ENCODE measurements at places on chromosomes 3 and 15.

DNA sequence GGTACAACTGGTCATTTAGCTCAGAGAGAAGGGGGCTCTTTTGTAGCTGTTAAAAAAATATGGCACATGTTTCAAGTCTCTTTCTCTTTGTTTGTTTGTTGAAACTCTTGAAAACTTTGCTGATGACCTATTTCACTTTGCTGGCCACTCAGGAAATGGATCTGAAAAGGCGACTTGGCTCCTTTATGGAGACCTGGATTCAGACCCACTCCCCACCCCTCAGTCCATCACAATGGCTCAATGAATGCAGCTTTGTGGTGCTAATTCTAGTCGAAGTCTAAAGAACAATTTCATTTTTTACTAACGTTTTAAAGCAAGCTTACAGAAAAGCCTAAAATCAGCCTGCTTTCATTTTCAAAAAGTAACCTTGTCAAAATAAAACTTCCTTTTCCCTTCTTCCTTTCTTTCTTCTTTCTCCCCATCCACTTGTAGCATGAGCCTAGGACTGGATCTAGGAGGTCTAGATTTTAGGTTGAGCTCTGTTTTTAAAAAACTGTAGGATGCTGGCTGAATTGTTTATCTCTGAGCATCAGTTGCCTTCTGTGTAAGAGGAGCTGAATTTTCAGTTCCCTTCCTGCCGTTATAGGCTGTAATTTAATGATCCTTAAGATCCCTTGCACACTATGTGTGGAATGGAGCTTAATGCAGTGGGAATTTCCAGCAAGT is 165.5 kb upstream of the FEZF2 start:
- no peak for DNase-seq

GRCh38 chr3:178665747-178666146 is 129.5 kb downstream of the KCNMB2 start:
- no peak for DNase-seq

- no peak for DNase-seq
These were observed 47.5 kb upstream of the TM4SF1 start for GRCh38 chr3:149424918-149425317.

DNA sequence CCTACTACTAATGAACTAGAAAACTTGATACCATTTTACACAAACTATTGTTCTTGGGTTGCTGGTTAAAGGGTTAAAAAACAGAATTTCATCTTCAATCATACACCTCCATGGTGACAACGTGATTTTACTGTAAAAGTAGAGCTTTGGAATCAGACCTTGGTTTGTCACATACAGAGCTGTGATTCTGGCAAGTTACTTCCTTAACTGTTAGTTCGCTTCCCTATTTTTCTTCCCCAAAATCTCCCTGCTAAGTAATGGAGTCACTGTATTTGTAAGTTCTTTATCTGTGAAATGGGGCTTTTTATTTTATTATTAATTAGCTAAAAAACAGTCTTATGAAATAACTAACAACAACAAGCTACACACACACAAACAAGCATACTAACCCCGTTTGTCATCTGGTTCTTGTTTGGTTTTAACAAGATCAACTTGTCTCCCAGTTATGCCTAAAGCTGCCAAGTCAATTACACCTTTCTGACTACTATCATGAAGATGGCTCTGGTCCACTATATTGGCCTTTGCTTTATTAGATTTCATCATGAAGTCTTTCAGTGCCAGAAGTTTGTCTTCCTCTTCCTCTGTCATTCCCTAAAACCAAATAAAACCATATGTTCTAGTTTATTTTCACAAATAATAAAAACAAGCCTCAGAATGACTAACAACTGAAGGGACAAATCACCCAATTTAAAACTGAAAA is 38.6 kb downstream of the PIK3R4 start:
- DNase-seq = no peak

GRCh38 chr3:160796813-160797164 is 40.8 kb downstream of the PPM1L start:
- no peak for DNase-seq

- DNase-seq = no peak
These were observed 28.9 kb downstream of the C3orf20 start for GRCh38 chr3:14703791-14704190.

DNA sequence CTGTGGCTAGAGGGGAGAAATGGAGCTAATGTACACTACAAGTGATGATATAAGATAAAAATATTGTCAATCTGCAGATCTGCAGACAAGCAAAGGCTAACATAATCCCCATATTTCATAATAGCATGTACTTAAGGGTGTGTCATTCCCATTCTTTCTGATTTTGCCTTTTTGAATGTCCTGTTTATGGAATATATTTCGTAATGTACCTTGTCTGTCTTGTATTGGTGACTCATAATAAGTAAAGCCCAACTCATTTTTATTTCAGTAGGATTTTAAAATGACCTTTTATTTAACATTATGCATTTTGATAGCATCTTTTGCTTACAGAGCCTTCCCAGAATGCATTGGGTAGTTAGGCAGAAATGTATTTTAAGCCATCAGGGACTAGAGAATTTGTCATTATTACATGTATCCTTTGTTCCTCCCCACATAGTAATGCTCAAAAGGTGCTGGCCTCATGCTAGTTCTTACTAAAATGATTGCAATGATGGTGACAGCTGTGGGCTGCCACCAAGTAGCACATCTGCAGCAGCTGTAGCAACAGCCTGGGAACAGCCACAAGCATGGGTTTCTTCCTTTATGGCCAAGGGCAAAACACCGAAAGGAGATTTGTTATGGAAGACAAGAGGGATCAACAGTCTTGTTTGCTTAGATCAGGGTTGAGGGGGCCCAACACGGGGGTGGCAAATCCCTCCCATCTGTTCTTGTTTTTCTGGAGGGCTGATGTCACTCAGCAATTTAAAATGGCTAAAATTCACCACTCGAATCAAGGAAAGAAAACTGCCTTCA is 188.5 kb downstream of the CADPS start:
- DNase-seq = no peak

- DNase-seq = no peak
These were observed 268.8 kb downstream of the ZBTB20 start for GRCh38 chr3:114878114-114878839.
